Activated T-cell treated with anti-CD3 and anti-CD28 coated beads, Interleukin-2, amount 50 U/mL, for 24 hours (primary cell): ENCODE measurements at places on chromosomes 3 and 15.
A peak's percentile ranks its signal among the peaks of the same experiment; 100 is the strongest.

- H3K36me3 ChIP-seq = no peaks in the 10 kb centered on the region
- H3K4me3 ChIP-seq = no peak overlapping the region
- no peaks in the 10 kb centered on the region for H3K4me1 ChIP-seq
Measured at GRCh38 chr3:126399756-126400155, 5.0 kb downstream of the CFAP100 start.

DNA sequence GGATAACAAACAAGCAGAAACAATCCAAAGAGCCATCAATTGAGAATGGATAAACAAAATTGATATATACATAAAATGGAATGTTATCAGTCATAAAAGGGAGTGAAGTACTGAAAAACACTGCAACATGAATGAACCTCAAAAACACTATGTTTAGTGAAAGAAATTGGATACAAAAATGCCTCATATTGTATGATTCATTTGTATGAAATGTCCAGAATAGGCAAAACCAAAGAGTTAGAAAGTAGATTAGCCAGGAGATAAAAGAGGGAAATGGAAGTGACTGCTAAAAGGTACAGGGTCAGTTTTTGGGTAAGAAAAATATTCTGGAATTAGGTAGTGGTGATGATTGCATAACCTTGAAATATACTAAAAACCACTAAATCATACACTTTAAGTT lies 9.8 kb upstream of the SLC25A36 start:
- no peak overlapping the region for H3K27ac ChIP-seq
- no peak overlapping the region for H3K4me3 ChIP-seq
- H3K36me3 ChIP-seq = no peaks in the 10 kb centered on the region
- H3K27me3 ChIP-seq = peaks cover 46% of the 10 kb centered on the region
- DNase-seq = no peak
- H3K4me1 ChIP-seq = peaks cover 5% of the 10 kb centered on the region

DNA sequence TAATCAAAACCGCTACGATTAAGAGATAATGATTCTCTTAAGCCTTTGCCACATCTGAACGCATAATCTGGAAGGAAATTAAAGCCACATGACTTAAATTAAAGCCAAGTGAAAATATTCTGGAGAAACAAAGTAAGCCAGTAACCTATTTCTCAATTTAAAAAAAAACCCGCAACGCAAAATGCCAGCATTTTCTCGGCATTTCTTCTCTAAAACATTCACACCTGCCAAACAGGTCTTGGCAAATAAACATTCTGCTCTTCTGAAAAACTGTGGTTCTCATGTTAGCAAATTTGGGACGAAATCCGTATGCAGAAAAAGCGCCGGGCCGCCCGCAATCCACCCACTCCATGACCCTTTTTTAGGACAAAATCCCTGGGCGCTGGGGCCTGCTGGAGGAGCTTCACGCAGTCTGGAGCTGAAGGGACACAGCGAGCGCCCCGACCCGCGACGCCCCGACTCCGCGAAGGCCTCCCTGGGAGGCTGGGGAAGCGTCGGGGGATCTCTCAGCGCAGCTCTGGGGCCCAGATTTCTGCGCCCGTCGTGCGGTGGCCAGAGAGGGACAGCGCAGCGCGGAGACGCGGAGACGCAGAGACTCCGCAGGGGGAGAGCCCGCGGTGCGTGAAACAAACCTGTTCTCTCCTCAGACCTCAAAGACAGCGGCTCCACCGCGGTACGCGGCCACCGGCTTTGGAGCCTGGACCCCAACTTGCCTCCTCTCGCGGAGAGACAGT lies 471 bp downstream of the NKIRAS1 start:
- DNase-seq = no peak
- H3K27me3 ChIP-seq = no peaks in the 10 kb centered on the region
- H3K4me3 ChIP-seq = peak overlapping the region; percentile 100
- H3K27ac ChIP-seq = peak overlapping the region; percentile 100
- H3K4me1 ChIP-seq = peaks cover 47% of the 10 kb centered on the region

- H3K27me3 ChIP-seq = no peaks in the 10 kb centered on the region
- no peaks in the 10 kb centered on the region for H3K36me3 ChIP-seq
- H3K27ac ChIP-seq = no peak overlapping the region
- H3K4me1 ChIP-seq = no peaks in the 10 kb centered on the region
Measured at GRCh38 chr15:27457766-27458165, 486.8 kb downstream of the GABRG3 start.

DNA sequence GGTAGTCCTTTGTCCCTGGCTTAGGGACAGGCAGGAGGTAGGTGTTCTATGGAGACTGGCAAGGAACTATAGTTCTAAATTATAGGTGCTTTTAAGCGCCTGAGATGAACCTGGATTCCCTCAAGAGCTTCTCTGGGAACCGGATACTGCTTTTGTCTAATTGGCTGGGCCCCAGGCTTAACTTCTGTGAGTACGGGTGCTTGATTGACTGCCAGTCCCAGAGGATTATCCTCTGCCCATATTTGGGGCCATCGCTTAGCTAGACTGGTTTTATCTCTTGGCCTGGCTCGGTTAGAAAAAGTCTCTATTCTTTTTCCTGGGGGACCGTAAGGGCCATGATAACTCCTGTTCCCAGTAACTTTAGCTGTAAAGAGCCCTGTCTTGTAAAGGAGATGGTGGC lies 339.1 kb downstream of the KCNH8 start:
- no peak overlapping the region for H3K27ac ChIP-seq
- H3K36me3 ChIP-seq = no peaks in the 10 kb centered on the region
- H3K4me3 ChIP-seq = no peak overlapping the region
- DNase-seq = no peak
- H3K4me1 ChIP-seq = no peaks in the 10 kb centered on the region
- no peaks in the 10 kb centered on the region for H3K27me3 ChIP-seq

GRCh38 chr15:41251411-41251810 lies 20.3 kb downstream of the CHP1 start:
- no peak overlapping the region for H3K27ac ChIP-seq
- peaks cover 18% of the 10 kb centered on the region for H3K36me3 ChIP-seq
- H3K4me1 ChIP-seq = no peaks in the 10 kb centered on the region
- no peak overlapping the region for H3K4me3 ChIP-seq
- H3K27me3 ChIP-seq = no peaks in the 10 kb centered on the region

- peaks cover 40% of the 10 kb centered on the region for H3K4me1 ChIP-seq
- peak overlapping the region; percentile 100 for H3K27ac ChIP-seq
- H3K4me3 ChIP-seq = peak overlapping the region; percentile 92
- peaks cover 62% of the 10 kb centered on the region for H3K36me3 ChIP-seq
Measured at GRCh38 chr15:78540871-78541743, 863 bp downstream of the PSMA4 start.

GRCh38 chr3:53845103-53845880 lies 927 bp downstream of the CHDH start:
- peaks cover 67% of the 10 kb centered on the region for H3K27me3 ChIP-seq
- DNase-seq = no peak
- H3K4me1 ChIP-seq = peaks cover 9% of the 10 kb centered on the region
- no peak overlapping the region for H3K27ac ChIP-seq
- H3K4me3 ChIP-seq = peak overlapping the region; percentile 56

- H3K27me3 ChIP-seq = peaks cover 25% of the 10 kb centered on the region
- H3K4me1 ChIP-seq = no peaks in the 10 kb centered on the region
- no peaks in the 10 kb centered on the region for H3K36me3 ChIP-seq
Measured at GRCh38 chr15:51379390-51379789, 37.9 kb downstream of the GLDN start.

DNA sequence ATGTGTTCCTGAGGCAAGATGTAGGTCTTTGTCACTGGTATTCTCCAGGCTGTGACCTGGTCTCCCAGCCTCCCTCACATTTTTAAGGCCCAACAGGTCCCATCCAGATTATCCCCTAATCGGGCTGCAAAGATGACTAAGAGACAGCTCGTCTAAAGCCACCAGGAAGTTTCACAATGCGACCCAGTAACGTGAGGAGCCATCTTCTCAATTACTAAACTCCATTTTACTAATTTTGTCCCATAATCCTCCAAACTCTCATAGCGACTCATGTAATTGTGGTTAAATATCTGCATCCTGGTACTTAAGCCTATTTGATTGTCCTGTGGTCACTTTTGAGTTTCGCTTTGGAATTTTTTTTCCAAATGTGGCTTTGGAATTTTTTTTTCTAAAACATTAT lies 8.7 kb upstream of the PLA2G4F start:
- H3K36me3 ChIP-seq = peaks cover 95% of the 10 kb centered on the region
- no peak overlapping the region for H3K4me3 ChIP-seq
- H3K27ac ChIP-seq = peak overlapping the region; percentile 77
- DNase-seq = no peak
- H3K4me1 ChIP-seq = no peaks in the 10 kb centered on the region

GRCh38 chr3:51501833-51502561 lies 2.2 kb upstream of the DCAF1 start:
- peak; percentile 88 for DNase-seq
- no peaks in the 10 kb centered on the region for H3K27me3 ChIP-seq
- peaks cover 11% of the 10 kb centered on the region for H3K36me3 ChIP-seq
- H3K4me3 ChIP-seq = no peak overlapping the region

DNA sequence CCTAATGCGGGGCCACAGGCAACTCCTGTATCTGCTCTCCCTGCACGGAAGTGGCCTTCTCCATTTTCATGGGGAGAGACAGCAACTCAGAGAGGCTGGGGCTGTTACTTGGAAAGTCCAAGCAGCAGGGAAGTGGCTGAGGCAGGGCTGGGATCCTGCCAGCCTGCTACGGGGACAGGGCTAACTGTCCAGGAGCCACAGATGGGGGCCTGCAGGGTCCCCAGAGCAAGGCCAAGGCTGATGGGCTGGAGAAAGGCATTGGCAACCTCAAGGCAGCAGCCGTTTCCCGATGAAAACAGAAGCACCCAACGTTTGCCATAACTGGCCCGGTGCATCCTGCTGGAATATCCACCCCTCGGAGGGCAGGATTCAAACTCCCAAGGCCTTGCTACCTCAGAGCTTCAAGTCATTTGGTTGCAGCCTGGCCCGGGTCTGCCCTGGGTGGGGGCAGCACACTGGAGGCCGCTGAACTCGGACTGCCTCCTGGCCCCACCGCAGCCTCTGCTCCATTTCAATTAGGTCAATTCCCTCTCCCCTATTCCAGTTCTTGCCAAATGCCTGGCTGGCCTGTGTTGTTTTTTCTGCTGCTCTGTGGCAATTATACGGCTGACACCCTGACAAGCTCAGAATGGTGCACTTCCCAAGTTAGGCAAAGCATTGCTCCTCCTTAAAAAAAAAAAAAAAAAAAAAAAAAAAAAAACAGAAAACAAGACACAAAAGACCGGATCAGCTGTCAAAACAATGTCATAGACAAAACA lies 143.5 kb downstream of the NUP210 start:
- no peak overlapping the region for H3K4me3 ChIP-seq
- peaks cover 50% of the 10 kb centered on the region for H3K27me3 ChIP-seq
- no peak for DNase-seq
- no peak overlapping the region for H3K27ac ChIP-seq
- H3K4me1 ChIP-seq = peaks cover 7% of the 10 kb centered on the region
- H3K36me3 ChIP-seq = no peaks in the 10 kb centered on the region

- H3K27me3 ChIP-seq = peaks cover 12% of the 10 kb centered on the region
- no peak for DNase-seq
- H3K36me3 ChIP-seq = no peaks in the 10 kb centered on the region
- H3K4me1 ChIP-seq = no peaks in the 10 kb centered on the region
- no peak overlapping the region for H3K4me3 ChIP-seq
Measured at GRCh38 chr15:23690015-23690414, 2.9 kb upstream of the NDN start.

GRCh38 chr15:47460795-47461573 lies 256.3 kb upstream of the SEMA6D start:
- H3K27ac ChIP-seq = no peak overlapping the region
- H3K36me3 ChIP-seq = no peaks in the 10 kb centered on the region
- H3K27me3 ChIP-seq = no peaks in the 10 kb centered on the region
- H3K4me3 ChIP-seq = no peak overlapping the region
- no peak for DNase-seq

- no peaks in the 10 kb centered on the region for H3K36me3 ChIP-seq
- DNase-seq = no peak
- H3K4me1 ChIP-seq = no peaks in the 10 kb centered on the region
- no peak overlapping the region for H3K27ac ChIP-seq
- no peaks in the 10 kb centered on the region for H3K27me3 ChIP-seq
- H3K4me3 ChIP-seq = no peak overlapping the region
Measured at GRCh38 chr3:34132069-34132692, 333.8 kb downstream of the PDCD6IP start.

GRCh38 chr3:4956738-4957137 lies 22.5 kb upstream of the BHLHE40 start:
- H3K27me3 ChIP-seq = no peaks in the 10 kb centered on the region
- no peak for DNase-seq
- no peak overlapping the region for H3K4me3 ChIP-seq
- peaks cover 8% of the 10 kb centered on the region for H3K36me3 ChIP-seq
- H3K4me1 ChIP-seq = peaks cover 2% of the 10 kb centered on the region
- no peak overlapping the region for H3K27ac ChIP-seq

DNA sequence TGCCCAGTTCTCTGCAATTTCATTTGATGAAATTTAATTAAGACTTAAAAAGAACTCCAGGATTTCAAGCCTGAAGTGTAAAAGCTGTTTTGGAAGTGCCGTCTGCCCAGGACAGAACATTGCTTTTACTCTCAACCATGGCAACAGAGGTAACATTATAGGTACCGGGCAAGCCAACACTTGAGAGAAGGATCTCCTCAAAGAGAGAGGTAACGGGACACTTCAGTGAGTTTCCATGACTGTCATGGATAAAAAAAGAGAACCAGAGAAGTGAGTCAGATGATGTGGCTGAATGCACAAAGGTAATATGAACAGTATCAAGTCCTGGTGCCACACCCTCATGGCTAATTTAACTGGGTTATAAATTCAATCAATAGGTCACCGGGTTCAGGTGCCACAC lies 130.2 kb upstream of the LMOD3 start:
- no peaks in the 10 kb centered on the region for H3K36me3 ChIP-seq
- DNase-seq = no peak
- H3K4me3 ChIP-seq = no peak overlapping the region
- H3K27me3 ChIP-seq = peaks cover 6% of the 10 kb centered on the region
- no peak overlapping the region for H3K27ac ChIP-seq

DNA sequence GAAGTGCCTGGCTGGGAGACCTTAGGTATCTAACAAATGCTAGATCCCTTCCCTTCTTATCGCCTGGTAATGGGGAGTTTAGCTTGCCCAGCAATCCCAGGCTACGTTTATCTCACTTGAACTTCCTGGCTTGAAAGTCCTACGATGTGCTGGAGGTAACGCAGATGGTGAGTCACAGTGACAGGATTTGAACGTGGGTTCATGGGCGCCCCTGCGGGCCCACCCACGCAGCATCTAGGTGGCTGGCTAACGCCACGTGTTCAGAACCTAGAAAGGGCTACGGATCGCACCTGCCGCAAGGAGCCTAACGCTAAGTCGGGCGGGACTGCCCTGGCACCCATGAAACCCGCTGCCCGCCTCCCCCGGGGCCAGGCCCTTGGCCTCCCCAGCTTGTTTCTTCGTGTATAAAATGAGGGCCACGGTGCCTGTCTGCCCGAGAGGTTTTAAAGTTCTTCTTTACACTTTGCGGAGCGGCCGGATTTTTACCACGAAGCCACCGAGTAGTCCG lies 600 bp upstream of the USP3 start:
- peak overlapping the region; percentile 99 for H3K27ac ChIP-seq
- peak overlapping the region; percentile 82 for H3K4me3 ChIP-seq
- peaks cover 80% of the 10 kb centered on the region for H3K4me1 ChIP-seq
- DNase-seq = peak; percentile 90

GRCh38 chr15:99371180-99372103 lies 120.2 kb downstream of the LRRC28 start:
- peaks cover 42% of the 10 kb centered on the region for H3K36me3 ChIP-seq
- H3K27me3 ChIP-seq = no peaks in the 10 kb centered on the region
- no peak for DNase-seq
- H3K4me3 ChIP-seq = no peak overlapping the region
- H3K4me1 ChIP-seq = peaks cover 24% of the 10 kb centered on the region

- H3K36me3 ChIP-seq = peaks cover 49% of the 10 kb centered on the region
- peak overlapping the region; percentile 20 for H3K27ac ChIP-seq
- no peak overlapping the region for H3K4me3 ChIP-seq
- H3K27me3 ChIP-seq = no peaks in the 10 kb centered on the region
Measured at GRCh38 chr3:53222183-53222901, 33.5 kb downstream of the TKT start.
